ENCODE measurements at places on chromosomes 1 and 21.

- DNase-seq: no peak
These were observed 3.1 kb downstream of the FTCD start for GRCh38 chr21:46151989-46152926.

DNA sequence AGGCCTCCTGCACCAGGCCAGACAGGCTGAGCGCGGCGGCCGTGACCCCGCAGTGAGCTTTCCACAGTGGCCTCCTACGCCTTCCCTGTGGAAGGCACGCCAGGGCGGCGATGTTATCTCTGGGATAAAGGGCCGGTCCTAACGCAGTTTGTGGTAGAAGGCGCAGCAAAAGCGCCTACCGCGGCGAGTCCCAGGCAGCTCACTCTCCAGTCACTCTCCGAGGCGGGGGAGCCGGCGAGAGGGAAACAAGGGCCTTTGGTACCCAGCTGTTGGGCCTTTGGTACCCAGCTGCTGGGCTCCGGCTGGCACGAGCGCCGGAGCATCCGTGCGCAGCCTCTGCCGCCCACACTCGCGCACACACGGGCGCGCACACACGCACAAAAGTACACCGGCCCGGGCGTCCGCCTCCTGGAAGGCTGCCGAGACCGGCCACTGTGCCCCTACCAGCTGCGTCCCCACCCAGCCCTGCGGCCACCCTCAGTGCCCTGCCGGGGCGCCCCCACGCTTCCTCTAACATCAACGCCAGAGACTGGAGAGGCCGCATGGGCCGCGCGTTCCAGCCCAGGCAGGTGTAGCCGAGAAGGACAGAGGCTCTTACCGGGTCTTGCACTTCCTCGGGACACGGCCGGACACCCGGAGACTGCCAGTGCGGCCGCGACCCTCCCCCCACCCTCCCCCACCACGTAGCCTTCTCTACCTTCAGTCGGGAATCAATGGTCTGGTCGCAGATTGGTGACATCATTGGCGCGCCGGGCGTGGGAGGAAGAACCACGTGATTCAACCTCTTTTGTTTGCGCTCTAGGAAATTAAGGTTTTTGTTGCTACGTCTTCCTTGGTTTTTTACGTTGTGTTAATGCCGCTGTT, 19.5 kb upstream of the ADAR start:
- peak; percentile 87 for DNase-seq

- no peak for DNase-seq
These were observed 199.4 kb upstream of the CACYBP start for GRCh38 chr1:174800216-174800851.

- DNase-seq: no peak
These were observed 1246.3 kb downstream of the NCAM2 start for GRCh38 chr21:22244516-22244915.

DNA sequence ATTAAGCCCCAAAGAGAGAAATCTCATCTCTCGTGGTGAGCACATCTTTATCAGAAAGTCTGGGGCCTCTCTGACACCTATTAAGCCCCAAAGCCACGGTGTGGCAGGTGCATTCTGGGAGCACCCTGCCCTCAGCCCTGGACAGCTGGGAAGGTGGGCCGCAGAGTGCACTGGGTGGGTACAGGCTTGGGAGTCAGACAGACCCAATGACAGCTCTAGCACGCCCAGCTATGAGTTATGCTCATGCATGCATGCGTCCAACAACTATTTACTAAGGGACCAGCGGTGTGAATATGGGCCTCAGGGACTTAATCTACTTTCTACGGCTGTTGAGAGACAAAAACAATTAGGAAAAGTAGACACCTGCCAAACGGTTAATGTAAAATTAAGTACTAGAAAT, 46.6 kb downstream of the SLC66A1 start:
- no peak for DNase-seq

DNA sequence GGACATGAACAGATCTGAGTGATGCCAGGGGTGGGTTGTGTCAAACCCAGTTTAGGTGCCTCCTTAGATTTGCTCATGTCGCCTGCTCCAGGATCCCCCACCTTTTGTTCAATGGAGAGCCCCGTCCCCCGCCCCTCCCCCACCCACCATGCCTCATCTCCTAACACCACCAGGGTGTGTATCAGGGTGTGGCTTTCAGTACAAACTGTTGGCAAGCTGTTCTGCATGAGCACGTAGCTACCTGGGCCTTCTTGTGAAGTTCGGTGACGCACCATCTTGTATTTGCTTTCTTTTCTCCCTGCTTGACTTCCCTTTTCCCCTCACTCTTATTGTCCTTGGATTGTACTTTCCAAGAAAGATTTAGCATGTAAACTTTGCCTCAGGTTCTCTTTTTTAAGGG, 94.8 kb downstream of the EBNA1BP2 start:
- DNase-seq: no peak

Data from activated CD8-positive, alpha-beta memory T cell treated with anti-CD3 and anti-CD28 coated beads for 4 hours (primary cell).